H9 (cell line): ENCODE measurements at places on chromosomes 4 and X.

DNA sequence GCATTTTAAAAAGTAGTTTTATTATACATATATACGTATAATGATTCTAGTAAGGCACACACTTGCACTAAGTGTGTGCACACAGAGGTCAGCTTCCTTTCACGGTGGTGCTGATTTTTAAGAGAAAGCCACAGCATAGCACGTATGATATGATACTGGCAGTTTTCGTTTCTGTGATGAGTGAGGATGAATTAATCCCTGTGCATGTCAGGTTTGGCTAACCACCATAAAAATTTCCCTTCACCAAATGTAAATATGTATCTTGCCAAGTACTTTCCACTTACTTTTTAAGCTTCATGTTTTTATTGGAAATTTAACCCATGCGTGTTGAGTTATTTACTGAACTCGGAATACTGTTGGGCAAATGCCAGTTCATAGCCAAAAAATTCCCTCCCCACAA lies 84.6 kb downstream of the SYNPO2 start:
- no peak for DNase-seq

DNA sequence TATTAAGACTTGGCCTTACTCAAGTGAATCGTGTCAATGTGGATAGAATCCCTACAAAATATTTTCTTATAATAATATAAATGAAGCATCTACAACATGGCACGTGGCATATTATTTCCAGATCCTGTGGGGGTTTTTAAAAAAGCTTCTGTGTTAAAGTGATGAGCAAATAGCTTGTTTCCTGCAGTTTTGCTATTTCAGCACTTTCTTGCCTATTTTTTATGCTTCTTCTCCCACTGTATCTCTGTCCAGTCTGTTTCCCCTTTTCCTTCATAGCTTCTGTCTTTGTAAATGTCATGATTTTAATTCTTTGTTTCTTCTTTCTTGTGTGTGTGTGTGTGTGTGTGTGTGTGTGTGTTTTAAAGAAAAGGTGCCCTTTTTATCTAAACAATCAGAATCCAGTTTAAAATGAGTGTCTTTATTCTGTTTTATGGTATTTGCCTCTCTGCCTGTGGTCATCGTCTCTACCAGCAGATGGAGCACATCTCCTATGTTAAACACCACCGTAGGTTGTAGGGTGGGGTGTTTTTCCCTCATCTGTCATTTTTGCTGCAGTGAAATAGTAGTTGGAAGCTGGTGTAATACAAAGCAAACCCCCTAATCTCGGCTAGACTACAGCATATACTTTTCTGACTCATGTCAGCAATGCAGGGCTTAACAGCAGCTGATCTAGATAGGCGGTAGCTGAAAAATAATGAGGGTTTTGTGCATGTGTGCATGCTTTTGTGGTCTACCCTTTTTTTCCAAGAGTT lies 33.1 kb downstream of the FTHL17 start:
- peak; percentile 28 for DNase-seq

GRCh38 chrX:118627084-118627758 lies 100.2 kb upstream of the IL13RA1 start:
- DNase-seq, result no peak

- no peak for DNase-seq
Measured at GRCh38 chr4:65242156-65242846, 428.0 kb downstream of the EPHA5 start.

DNA sequence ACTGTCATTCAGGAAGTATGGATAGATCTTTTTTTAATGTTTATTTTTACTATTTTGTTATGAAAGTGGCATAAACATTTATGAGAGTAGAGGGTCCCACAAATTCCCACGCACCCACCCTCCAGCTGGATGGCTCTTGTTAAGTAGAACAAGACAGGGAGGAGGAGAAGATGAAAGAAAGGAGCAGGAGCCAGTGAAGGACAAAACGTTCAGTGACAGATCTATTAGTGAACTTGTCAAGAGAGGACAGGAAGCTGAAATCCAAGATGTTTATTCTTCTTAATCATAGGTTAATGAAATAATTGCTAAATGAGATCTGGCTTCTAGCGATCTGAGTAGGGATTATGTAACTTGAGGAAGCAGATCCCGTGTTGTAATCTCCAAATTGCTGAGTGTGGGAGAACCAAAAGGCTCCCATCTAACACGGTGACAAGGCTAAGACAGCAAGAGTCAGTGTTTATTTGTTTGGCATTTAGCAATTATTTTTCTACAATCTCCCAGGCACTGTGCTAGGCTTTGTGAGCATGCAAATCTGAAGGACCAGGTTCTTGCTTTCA lies 162.5 kb downstream of the SHROOM3 start:
- no peak for DNase-seq

- DNase-seq, result no peak
Measured at GRCh38 chrX:71514367-71515037, 18.4 kb upstream of the OGT start.

DNA sequence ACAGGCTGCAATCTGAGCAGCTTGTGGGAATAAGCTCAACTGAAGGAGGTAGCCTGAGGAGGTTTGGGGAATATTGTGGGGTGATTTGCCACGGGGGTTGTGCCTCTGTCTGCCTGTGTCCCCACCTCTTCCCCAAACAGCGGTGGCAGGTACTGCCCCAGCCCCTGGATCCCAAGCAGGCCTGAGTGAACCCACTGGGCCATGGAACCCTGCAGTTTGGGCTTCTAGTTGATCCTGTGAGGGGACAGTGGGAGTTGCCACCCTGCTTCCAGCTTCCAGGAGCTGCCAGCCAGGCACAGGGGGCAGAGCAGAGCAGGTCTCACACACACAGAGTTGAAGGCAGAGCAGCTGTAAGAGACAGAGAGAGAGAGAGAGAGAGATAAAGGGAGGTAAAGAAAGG lies 97.4 kb downstream of the PJA1 start:
- no peak for DNase-seq

GRCh38 chr4:48467442-48467841 lies 15.7 kb upstream of the SLC10A4 start:
- no peak for DNase-seq

DNA sequence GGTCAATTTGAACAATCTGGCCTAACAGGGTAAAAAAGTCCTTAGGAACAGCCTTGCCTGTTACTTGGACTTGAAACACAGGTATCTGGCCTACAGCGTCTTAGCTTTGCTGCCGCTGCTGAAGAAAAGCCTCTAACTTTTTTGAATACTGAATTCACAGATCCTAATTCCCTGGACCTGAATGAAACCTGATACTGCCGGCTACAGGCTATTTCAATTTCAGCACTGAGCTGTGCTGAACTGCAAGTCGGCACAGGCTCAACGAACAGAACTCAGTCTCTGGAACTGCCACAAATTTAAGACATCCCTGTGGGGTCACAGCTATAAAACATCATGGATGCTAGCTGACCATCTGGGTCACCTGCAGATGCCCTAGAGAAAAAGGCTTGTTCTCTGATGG lies 7.2 kb downstream of the NR0B1 start:
- DNase-seq, result no peak

GRCh38 chr4:140839406-140839805 lies 83.2 kb upstream of the TBC1D9 start:
- DNase-seq, result no peak

DNA sequence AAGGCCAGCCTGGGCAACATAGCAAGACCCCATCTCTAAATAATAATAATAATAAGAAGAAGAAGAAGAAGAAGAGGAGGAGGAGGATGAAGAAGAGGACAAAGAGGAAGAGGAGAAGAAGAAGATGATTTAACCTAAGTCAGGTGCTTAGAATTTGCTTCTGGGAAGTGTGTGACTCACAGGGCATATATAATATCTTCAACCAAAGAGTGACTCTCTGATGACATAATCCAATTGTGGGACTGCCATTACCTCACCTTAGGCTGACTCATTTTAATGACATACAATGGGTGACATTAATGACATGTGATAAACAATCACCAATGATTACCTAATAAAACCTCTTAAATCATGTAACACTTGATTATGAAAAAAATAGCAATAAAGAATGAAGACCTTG lies 32.7 kb upstream of the MBTPS2 start:
- DNase-seq, result no peak

DNA sequence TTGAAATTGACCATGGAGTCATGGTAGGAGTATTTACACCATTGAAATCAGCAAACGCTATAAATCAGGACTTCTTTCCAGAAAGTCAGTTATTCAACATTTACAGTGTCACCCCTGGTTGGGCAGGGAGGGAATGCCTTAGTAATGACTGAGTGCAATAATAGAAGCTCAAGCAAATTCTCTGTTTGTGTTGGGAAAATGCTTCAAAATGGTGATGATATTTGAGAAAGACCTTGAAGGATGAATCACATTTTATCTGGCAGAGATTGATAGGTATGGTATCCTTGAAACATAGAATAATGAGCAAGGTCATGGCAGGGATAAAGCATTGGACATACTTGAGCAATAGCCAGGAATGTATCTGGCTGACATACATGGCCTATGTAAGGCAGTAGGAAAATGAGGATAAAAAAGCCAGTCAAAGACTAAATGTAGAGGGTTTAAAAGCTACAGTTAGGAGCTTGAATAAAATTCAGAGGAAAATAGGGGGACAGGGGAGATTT lies 248.7 kb downstream of the FMR1NB start:
- no peak for DNase-seq

DNA sequence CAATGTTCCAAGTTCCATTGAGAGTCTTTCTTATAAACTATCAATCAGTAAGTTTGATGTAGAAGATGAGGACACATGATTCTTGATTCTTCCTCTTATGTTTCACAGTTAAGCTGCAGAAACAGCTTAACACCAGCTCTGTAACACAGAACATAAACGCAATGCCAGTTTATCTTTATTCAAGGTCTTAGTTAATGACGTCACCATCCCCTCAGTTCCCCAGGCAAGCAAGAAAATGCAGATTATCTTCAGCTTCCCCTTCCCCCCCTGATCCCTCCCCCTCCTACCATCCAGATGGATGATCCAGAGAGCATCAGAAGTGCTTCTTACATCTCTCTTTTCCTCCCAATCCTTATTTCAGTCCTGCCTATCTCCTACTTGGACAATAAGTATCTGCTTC lies 4.4 kb upstream of the SH3RF1 start:
- no peak for DNase-seq

- no peak for DNase-seq
Measured at GRCh38 chr4:108988464-108989195, 225.8 kb upstream of the ETNPPL start.

- no peak for DNase-seq
Measured at GRCh38 chr4:40842725-40843423, 93.1 kb downstream of the NSUN7 start.

DNA sequence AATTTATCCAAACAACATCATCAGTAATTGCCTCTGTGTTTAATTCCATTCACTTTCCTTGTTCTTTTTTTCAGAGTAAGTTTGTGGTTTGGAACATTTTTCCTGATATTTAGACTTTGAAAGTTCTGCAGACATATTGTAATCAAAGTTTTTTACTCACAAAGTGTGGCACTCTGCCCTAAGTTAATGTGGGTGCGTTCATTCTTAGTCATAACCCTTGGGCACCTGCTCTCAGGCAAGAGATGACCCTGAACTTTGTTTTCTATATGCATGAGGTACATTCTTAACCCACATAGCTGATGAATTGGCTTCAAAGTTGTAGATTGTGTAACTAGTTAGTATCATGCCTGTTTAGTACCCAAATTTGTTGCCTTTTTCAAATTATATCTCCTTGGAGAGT lies 424.3 kb downstream of the GRXCR1 start:
- no peak for DNase-seq

GRCh38 chr4:110963662-110964280 lies 340.9 kb upstream of the PITX2 start:
- no peak for DNase-seq

DNA sequence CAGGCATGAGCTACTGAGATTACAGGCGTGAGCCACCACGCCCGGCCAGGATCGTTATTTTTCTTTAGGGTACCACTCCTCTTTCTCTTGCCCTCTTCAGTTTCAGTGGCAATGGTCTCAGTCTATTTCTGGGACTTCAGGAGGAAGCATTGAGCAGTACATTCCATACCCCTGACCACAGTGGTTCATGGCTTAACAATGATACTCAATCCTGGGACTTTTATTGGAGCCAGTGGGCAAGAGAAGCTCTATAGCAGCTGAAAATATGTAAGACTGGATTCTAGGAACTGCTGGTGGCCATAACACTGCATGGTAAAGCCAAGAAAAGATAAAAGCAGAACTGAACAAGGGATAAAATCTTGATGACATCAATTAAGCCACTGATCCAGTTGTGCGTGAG lies 5.8 kb upstream of the CCNA2 start:
- no peak for DNase-seq

- no peak for DNase-seq
Measured at GRCh38 chrX:151871244-151871643, 41.4 kb upstream of the MAGEA4 start.
